Stimulated activated CD4-positive, alpha-beta T cell treated with anti-CD3 and anti-CD28 coated beads, Interleukin-15, amount 100 ng/mL, for 48 hours (primary cell): ENCODE measurements at places on chromosomes 11 and 22.

DNA sequence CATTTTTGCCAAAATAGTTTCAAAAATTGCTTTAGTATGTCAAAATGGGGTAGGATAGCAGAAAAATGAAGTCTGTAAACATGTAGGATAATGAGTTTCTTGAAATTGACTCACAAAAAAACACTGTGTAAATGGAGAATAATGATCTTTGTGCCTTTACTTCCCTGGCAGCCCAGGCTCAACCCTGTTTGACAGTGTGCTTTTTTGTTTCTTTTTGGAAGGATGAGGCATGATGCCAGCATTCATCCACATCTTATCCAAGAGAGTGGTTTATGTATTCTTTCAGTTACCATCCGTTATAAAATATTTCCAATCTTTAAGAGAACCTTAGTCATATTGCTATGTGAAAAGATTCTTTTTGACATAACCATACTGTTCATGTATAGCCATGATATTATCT, 70.6 kb downstream of the ARHGAP42 start:
- no peak for DNase-seq

DNA sequence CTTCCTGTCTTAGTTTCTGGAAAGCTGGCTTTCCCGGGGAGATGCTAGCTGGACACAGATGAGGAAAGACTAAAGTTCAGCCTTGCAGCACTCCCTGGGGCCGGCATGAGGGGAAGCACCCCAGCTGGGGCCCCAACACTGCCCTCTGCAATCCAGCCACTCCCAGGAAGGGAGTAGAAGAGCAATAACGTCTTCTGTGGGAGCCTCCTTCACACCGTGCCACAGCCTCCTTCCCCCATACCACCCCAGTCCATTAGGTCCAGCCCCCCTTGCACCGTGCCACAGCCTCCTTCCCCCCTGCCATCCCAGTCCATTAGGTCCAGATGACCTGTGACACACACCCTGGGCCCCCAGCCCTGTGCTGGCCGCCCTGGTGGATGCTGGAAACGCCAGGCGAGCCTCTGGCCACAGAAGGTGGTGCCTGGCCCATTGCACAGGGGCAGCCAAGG, 44.1 kb upstream of the PRDM11 start:
- no peak for DNase-seq

DNA sequence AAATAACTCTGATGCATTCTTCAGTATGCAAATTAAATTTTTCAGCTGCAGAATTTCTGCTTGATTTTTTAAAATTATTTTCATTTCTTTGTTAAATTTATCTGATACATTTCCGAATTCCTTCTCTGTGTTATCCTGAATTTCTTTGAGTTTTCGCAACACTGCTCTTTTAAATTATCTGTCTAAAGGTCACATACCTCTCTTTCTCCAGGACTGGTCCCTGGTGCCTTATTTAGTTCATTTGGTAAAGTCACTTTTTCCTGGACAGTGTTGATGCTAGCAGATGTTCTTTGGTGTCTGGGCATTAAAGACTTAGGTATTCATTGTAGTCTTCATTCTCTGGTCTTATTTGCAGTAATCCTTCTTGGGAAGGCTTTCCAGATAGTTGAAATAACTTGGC, 577.4 kb upstream of the LUZP2 start:
- no peak for DNase-seq

GRCh38 chr22:50698546-50698945, 25.9 kb downstream of the SHANK3 start:
- DNase-seq = no peak

- DNase-seq = no peak
Observed at GRCh38 chr11:59097113-59097708, 9.8 kb upstream of the FAM111B start.

GRCh38 chr11:64694821-64695365, 28.1 kb downstream of the NRXN2 start:
- DNase-seq = no peak

GRCh38 chr22:30265823-30266444, 717 bp downstream of the OSM start:
- peak; percentile 77 for DNase-seq

- no peak for DNase-seq
Observed at GRCh38 chr11:74650498-74650897, 58.1 kb downstream of the POLD3 start.

DNA sequence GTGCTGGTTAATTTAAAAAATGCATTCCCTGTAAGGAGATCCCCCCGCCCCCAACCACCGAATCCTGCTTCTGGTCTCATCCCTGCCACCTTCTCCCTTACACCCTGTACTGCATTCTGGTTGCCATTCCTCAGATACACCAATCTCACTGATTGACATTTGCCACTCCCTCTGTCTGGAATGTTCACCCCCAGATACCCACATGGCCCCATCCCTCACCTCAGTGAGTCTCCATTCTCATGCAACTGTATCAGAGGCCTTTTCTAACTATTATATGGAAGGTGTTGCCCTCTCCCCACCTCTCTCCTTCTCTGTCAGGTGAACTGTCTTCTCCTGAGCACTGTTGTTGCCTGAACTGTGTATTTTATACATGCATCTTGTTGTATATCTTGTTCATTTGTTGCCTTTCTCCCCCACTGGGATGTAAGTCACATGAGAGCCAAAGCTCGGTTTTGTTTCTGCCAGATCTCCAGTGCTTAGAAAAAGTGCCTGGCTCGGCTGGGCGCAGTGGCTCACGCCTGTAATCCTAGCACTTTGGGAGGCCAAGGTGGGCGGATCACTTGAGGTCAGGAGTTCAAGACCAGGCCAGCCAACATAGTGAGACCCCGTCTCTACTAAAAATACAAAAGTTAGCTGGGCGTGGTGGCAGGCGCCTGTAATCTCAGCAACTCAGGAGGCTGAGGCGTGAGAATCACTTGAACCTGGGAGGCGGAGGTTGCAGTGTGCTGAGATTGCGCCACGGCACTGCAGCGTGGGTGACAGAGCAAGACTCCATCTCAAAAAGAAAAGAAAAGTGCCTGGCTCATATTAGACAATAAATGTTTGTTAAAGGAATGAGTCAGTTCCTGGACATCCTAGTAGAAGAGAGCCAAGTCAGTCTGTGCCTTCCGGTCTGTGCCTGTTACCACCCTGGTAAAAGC, 61.0 kb downstream of the TNRC6B start:
- no peak for DNase-seq
